ENCODE measurements at places on chromosomes 4 and X. TPM values are rescaled to one million over a fixed set of nuclear protein-coding genes. Genes with fewer than 3 reads are reported as not detected.
A peak's percentile ranks its signal among the peaks of the same experiment; 100 is the strongest.

The HSD17B13 gene
- total RNA-seq = 0.71 TPM

DNA sequence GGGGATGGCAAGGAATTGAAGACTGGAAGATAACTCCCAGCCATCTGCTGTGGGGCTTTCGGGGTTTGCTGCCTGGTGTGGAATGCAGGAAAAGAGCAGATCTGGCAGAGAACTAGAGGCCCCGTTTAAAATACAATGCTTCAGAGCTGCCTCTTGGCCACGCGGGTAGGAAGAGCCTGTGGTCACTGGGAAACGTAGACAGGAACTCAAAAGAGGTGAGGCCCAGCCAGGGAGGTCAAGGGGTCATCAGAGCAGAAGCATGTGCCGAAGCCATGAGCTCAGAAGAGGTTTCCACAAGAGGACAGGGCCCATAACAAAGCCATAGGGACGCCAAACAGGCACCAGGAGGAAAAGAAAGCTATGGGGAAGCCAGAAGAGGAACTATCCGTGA lies 14.5 kb upstream of the STS start:
- H3K4me3 ChIP-seq = no peak overlapping the region
- DNase-seq = no peak
- H3K4me1 ChIP-seq = no peaks in the 10 kb centered on the region
- no peaks in the 10 kb centered on the region for H3K27me3 ChIP-seq

The XAGE1B gene
- not detected for total RNA-seq

The TRIML2 gene
- total RNA-seq = not detected

GRCh38 chr4:21688596-21689265 lies 259.8 kb downstream of the KCNIP4 start:
- no peak overlapping the region for H3K4me3 ChIP-seq
- H3K4me1 ChIP-seq = no peaks in the 10 kb centered on the region
- no peaks in the 10 kb centered on the region for H3K36me3 ChIP-seq
- no peak for DNase-seq
- no peaks in the 10 kb centered on the region for H3K27me3 ChIP-seq

The CHRDL1 gene
- 48.6 TPM for total RNA-seq

DNA sequence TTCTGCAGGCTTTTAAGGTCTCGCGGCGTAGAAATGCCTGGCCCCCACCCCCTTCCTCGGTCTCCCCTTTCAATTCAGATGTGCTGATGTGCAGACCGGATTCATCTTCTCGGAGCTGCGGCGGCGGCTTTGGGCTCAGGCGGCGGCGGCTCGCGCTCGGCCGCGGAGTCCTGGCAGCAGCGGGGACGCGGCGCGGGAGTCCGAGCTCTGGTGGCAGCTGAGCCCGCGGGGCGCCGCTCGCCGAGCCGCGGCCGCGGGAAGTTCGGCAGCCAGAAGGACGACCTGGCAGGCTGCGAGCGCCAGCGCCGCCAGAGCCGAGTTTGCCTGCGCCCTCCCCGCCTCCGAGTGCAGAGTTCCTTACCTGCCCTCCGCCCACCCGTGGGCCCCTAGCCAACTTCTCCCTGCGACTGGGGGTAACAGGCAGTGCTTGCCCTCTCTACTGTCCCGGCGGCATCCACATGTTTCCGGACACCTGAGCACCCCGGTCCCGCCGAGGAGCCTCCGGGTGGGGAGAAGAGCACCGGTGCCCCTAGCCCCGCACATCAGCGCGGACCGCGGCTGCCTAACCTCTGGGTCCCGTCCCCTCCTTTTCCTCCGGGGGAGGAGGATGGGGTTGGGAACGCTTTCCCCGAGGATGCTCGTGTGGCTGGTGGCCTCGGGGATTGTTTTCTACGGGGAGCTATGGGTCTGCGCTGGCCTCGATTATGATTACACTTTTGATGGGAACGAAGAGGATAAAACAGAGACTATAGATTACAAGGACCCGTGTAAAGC lies 448 bp downstream of the TLL1 start:
- H3K27me3 ChIP-seq = no peaks in the 10 kb centered on the region
- peaks cover 19% of the 10 kb centered on the region for H3K4me1 ChIP-seq
- peak overlapping the region; percentile 71 for H3K4me3 ChIP-seq
- no peaks in the 10 kb centered on the region for H3K36me3 ChIP-seq
- H3K27ac ChIP-seq = no peak overlapping the region

DNA sequence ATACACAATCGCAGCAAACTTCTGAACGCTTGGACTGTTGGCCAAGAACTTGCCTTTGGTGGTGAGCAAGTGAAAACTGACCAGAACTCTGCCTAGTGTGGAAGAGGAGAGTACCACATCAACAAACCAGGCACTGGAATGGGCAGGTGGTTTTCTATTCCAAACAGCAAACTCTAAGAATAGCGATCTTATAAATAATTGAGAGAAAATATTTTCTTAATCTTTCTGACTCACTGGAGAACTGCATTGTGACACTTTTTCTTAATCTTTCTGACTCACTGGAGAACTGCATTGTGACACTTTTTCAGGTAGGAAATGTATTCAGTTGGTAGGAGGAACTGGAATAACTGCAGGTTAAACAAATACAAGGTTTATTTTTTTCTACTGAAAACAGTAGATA lies 57.0 kb upstream of the SORBS2 start:
- no peak for DNase-seq
- H3K27ac ChIP-seq = peak overlapping the region; percentile 78
- H3K4me1 ChIP-seq = peaks cover 18% of the 10 kb centered on the region

The VCX3A gene
- total RNA-seq = not detected

The TMPRSS11B gene
- total RNA-seq = not detected

DNA sequence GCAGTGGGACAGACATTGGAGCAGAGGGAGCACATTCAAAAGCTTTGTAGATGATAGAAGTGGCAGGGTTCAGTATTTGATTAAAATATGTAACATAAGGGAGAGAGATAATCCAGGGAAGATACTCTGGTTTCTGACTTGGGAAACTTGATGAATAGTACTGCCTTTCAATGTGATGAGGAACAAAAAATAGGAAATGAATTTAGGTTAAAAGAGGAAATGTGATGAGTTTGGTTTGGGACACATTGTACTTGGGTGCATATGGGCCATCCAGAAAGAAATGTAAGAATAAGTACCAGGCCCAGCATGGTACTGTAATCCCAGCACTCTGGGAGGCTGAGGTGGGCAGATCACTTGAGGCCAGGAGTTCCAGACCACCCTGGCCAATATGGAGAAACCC lies 20.9 kb upstream of the NDNF start:
- H3K4me1 ChIP-seq = no peaks in the 10 kb centered on the region
- H3K36me3 ChIP-seq = no peaks in the 10 kb centered on the region
- H3K27ac ChIP-seq = no peak overlapping the region
- no peak overlapping the region for H3K4me3 ChIP-seq
- H3K27me3 ChIP-seq = no peaks in the 10 kb centered on the region
- no peak for DNase-seq

DNA sequence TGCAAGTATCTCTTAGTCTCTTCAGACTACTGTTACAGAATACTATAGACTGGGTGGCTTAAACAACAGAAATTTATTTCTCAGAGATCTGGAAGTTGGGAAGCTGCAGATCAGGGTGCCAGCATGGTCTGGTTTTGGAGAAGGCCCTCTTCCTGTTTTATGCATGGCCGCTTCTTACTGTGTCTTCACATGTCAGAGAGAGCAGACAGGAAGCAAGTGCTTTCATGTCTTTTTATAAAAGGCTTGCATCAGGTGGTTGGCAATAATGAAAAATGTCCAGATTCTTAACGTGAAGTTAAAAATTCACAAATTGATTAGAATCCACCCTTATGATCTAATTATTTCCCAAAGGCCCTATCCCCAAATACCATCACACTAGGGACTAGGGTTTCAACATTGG lies 284.9 kb downstream of the RPA4 start:
- no peaks in the 10 kb centered on the region for H3K4me1 ChIP-seq
- H3K27ac ChIP-seq = no peak overlapping the region
- no peaks in the 10 kb centered on the region for H3K27me3 ChIP-seq
- no peak for DNase-seq

DNA sequence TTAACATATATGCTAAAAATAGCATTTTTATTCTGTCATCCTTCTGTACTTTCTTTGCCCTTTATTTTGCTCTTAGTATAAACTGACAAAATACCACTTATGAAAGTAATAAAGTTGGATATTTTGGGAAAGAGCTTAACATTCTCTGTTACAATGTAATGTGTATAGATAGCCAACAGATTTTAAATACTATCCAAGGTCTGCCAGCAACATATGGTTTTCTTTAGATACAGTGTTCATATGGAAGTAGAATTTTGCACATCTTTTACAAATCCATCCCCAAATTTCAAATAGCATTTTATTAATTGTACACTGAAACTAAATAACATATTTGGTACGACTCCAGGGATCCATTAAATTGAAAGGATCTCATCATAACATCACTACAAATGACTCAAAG lies 268.6 kb upstream of the PCDH18 start:
- no peak overlapping the region for H3K27ac ChIP-seq
- H3K27me3 ChIP-seq = no peaks in the 10 kb centered on the region
- no peak overlapping the region for H3K4me3 ChIP-seq
- no peaks in the 10 kb centered on the region for H3K36me3 ChIP-seq
- no peak for DNase-seq

DNA sequence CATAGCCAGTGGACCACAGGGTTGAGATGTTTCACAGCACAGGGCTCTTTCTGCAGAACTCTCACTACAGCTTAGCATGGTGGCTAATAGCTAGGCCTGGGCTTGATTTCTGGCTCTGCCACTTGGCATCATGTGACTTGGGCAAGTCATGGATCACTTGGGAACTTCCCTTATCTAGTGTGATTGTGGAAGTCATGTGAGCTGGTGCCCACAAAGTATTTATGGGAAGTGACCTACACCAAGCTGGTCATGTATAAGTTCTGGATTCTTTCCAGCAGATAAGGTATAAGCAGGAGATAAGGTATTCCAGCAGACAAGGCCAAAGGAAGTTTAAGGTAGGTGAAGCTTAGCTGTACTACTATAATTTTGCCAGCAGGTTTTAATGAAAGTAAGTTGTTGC lies 61.0 kb downstream of the REELD1 start:
- H3K4me3 ChIP-seq = no peak overlapping the region
- peaks cover 12% of the 10 kb centered on the region for H3K4me1 ChIP-seq
- H3K36me3 ChIP-seq = no peaks in the 10 kb centered on the region
- H3K27me3 ChIP-seq = no peaks in the 10 kb centered on the region

The ADAM29 gene
- total RNA-seq = not detected

The GLOD5 gene
- total RNA-seq = not detected

GRCh38 chr4:173185847-173186510 lies 17.4 kb downstream of the GALNT7 start:
- DNase-seq = no peak
- H3K4me1 ChIP-seq = peaks cover 42% of the 10 kb centered on the region
- H3K27me3 ChIP-seq = no peaks in the 10 kb centered on the region
- H3K4me3 ChIP-seq = no peak overlapping the region
- H3K36me3 ChIP-seq = no peaks in the 10 kb centered on the region

The NDUFA1 gene
- total RNA-seq = 41.1 TPM

The SOX3 gene
- not detected for total RNA-seq

DNA sequence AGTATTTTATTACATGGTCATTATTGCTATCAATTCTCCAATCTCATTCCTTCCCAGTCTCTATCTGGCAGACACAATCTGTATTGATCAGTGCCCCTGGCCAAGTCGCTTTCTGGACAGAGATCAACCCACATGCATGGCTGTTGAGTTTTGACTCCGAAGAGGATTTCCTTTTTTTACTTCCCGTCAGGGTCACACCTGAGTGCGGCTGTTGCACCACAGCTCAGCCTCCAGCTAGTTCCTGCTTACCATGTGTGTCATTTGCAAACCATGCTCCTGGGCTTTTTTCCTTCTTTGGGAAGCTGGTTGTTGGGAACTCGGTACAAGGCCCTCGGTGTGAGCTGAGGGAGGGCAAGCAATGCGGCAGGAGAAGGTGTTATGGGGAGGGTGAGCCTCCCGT lies 11.7 kb downstream of the MAGED2 start:
- no peak overlapping the region for H3K4me3 ChIP-seq
- DNase-seq = no peak
- H3K36me3 ChIP-seq = peaks cover 14% of the 10 kb centered on the region
- H3K27ac ChIP-seq = no peak overlapping the region

DNA sequence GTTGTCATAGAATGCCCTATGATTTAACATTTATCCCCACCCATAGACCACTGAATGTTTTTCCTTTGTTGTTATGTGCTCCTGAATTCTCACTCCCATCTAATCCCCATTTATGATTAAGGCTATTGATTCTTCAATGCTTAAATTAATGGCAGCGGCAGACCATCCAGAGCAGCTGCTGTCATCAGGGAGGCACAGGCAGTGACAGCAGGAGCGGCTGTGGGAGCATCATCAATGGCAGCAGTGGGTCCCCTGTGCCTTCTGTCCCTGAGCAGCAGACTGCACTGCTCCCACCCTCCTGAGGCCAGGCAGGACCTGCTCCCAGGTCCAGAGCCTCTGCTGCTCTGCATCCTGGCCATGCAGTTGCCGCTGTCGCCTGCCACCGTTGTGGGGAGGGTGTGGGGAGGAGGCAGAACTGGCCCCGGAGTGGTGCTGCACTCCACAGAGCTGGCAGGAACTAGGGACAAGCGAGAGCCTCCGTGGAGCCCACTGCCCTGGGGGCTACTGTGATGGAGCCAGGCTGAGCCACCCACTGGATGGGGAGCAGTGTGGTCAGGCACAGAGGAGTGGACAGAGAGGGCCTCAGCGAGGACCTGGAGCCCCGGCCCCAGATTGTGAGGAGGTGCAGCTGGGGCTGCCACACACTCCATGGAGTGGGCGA lies 29.0 kb downstream of the NAA11 start:
- H3K27me3 ChIP-seq = no peaks in the 10 kb centered on the region
- H3K4me1 ChIP-seq = no peaks in the 10 kb centered on the region
- no peak overlapping the region for H3K27ac ChIP-seq
- no peak for DNase-seq

The ZFX gene
- total RNA-seq = 38.4 TPM

The FAM9C gene
- not detected for total RNA-seq

DNA sequence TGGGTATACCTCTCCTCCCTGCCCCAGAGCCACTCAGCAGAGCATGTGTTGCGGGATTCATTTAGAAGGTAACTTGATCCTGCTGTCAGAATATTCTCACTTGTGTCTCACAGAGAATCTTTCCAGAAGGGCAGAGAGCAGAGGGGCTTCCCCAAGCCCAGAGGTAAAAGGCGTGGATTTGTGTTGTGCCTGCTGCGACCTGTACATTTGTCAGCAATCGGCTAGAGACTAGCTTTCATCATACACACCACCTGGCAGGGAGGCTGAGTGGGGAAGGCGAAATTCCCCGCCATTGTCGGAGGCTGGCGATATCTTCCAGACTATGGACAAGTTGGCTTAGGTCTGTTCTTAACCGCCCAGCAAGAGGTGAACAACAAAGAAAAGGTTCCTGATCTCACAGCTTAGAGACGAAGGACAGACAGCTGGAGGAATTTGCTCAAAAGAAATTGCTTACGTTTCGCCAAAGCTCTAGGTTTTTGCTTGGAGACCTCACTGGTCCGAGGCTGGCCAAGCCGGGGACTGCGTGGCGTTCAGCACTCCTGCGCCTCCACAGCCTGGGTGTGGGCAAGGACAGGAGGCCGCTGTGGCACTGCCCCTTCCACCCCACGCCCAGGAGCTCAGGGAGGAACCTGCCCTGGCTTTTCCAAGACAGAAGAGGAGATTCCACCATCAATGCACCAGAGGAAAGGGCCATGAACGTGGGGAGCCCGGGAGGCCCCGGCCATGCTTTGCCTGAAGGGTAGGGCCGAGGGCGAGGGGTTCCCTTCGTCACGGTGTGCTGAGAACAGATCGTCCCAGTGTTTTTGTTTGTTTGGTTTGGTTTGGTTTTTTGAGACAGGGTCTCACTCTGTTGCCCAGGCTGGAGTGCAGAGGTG lies 69.4 kb downstream of the DCTD start:
- H3K27me3 ChIP-seq = no peaks in the 10 kb centered on the region
- DNase-seq = no peak
- no peak overlapping the region for H3K4me3 ChIP-seq
- H3K36me3 ChIP-seq = no peaks in the 10 kb centered on the region
- H3K4me1 ChIP-seq = no peaks in the 10 kb centered on the region
- no peak overlapping the region for H3K27ac ChIP-seq

The RBMXL3 gene
- total RNA-seq = not detected

The ART3 gene
- total RNA-seq = not detected

The GC gene
- total RNA-seq = not detected

Data from thoracic aorta (tissue), 2 donors.